ENCODE measurements at places on chromosomes 11 and 22.

DNA sequence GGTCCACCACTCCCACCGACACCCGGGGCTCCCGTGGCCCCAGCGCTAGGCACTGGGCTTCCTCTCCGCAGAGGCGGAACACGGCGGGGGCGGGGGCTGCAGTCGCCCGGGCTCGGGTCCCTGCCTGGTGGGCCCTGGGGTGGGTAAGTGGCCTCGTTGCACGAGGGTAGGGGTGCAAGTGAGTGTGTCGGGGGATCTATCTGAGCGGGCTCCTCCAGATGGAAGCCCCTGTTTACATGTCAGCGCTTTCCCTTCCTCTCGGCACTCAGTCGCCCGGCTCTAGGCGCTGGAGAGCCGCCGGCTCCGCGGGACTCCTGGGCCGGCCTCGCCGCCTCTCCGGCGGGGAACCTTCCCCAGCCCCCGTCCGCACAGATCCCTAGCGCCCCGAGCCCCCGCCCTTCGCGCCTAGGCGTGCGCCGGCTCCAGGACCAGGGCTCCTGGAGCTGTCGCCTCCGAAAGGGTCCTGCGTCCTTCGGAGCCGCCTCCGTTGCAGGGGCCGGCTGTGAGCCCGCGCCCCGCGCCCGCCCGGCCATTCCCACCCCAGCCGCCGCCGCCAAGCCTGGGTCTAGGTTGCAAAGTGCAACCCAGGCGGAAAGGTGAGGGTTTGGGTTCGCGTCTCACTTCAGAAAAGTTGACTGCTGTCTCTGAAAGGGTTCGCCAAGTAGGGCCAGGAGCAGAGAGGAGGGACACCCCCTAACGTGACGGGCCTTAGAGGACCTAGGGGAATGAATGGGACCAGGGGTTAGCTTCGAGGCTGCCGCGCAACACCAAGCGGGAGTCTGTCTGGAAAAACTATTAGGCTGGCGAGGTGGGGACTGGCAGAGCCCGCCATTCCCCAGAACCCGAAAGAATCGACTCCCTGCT lies 978 bp downstream of the FLI1 start:
- DNase-seq = peak; percentile 57

GRCh38 chr22:43126501-43127165 lies 16.1 kb downstream of the BIK start:
- DNase-seq = no peak

DNA sequence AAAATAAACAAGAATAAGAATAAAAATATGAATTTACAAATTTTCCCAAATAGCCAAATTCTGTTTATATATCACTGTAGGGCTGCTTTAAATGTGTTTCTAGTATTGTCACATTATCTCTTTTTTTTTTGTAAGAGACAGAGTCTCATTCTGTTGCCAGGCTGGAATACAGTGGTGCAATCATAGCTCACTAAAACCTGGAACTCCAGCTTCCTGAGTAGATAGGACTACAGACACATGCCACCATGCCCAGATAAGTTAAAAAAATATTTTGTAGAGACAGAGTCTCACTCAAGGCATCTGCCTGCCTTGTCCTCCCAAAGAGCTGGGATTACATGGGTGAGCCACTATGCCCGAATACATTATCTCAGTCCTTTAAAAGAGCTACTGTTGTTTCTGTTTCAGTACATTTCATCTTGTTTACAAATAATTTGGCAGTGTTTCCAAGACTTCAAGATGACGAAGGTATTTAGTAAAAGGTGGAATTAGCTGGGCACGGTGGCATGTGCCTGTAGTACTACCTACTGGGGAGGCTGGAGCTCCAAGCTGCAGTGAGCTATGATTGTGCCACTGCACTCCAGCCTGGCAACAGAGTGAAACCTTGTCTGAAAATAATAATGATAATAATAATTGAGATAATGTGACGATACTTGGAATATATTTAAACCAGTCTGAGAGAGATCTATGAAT lies 6.0 kb downstream of the FOLH1 start:
- DNase-seq = no peak

DNA sequence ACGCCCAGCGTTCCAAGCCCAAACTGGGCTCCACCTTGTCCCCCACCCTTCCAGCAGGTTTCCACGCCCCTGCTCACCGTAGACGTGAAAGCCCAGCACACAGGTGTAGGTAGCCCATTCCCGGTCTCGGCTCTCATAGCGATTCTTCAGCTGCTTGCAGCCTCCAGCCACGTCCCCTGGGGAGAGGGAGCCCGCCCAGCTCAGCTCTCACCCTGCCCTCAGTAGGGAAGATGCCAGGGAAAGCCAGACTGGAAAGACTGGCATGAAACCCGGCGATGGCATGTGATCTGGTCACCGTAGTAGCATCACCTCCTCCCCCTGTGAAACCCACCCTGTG lies 1.4 kb upstream of the MTA2 start:
- DNase-seq = no peak
